ENCODE measurements at places on chromosomes 3 and 15.

- no peak for DNase-seq
Observed at GRCh38 chr3:58004973-58005372, 3.2 kb upstream of the FLNB start.

- DNase-seq, result no peak
Observed at GRCh38 chr3:187831125-187832051, 86.1 kb upstream of the BCL6 start.

DNA sequence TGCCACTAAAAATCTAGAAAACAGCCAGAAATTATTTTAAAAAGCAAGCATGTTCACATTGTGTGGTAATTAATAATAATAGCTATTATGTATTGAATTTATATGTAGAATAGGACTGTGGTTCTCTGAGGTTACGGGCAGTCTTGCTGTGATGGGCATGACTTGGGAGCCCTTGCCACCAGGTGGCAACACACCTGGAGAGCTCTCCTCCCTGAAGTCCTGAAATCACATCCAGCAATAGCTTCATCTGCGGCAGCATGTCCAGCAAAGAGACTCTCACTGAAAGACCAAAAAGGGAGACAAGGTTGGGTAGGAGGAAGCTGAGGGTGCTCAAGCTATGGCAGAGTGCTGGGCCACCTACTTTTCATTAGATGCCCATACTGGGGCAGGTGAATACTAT lies 206.8 kb upstream of the IL12A start:
- DNase-seq, result no peak

- no peak for DNase-seq
Observed at GRCh38 chr3:171490901-171491300, 30.7 kb upstream of the TNIK start.

Measured in MV-4-11 (cell line).